Fibroblast of skin of right biceps (primary cell): ENCODE measurements at places on chromosomes 5 and 9.

DNA sequence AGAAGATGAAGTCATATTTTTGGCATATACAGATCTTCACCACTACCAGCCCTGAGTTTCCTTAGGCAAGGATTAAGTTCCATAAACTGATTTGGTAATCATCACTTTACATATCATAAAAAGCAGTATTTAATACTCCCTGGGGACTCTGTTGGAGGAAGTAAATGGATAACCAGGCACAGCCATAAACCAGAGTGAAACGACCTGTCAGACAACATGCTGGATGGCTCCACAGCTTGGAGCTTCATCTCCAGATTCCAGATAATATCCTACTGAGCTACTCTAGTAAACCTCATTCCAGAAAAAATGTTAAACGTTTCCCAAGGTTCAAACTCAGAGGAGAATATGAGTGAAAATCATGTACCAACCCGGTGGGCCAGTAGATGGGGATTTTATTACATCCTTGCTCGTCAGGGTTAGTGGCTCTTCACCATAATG is 109.2 kb downstream of the BASP1 start:
- DNase-seq, result no peak

- DNase-seq, result peak; percentile 70
Measured at GRCh38 chr5:178476972-178477754, 113.0 kb downstream of the COL23A1 start.

- no peak for DNase-seq
Measured at GRCh38 chr5:132204371-132205135, 23.1 kb downstream of the P4HA2 start.

DNA sequence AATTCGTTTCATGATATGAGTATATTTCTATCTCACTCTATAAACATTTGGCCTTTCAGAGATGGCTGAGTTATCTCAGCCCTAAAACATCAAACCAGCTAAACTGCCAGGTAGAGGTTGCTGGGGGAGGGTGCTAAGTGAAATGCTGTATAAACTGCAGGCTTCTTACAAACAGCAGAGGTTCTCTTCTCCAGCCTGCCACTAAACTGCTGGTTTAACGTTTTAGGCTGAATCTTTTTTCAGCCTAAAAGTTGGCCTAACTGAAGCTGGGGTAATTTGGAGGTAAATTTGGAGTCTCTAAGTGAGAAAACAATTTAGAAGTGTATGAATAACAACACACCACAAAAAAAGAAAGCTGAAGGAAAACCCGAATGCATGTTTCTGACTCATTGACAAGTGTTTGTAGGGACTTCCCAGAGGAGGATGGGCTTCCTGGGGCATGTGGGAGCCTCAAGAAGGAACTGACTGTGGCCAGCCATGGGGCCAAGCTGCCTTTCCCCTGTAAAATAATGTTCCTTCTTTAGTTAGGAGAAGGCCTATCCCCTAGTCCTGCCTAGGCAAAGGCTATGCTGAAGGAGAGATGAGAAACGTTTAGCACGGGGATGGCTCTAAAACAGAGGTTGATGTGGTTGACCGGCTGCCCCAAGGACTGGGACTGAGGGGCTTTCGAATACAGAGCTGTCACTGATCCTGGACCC is 44.3 kb downstream of the SLC28A3 start:
- peak; percentile 73 for DNase-seq

DNA sequence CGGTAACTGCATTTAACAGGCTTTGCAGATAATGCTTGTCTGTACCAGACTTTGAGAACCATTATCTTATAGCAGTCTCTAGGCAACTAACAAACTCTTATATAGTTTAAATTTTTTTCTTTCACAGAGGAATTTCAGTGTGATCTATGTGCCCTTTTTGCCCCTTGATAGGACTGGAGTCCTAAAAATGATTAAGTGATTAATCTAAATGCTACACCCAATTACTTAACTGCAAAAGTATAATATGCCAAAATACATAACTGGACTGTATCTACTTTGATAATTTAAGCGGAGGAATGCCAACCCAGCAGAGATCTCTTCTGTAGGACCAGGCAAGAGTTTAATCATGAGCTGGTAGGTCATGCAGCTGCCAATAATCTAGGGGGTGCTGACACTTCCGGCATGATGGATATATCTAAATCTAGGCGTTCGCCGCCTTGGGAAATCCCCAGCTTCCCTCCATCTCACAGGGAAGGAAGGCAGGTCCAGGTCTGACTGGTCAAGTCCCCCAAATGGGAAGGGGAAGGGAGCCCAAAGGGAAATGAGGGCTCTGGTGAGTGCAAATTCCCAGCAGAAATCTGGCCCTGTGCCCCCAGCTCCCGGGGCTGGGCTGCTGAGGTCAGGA is 205.6 kb downstream of the GAPVD1 start:
- DNase-seq, result no peak

DNA sequence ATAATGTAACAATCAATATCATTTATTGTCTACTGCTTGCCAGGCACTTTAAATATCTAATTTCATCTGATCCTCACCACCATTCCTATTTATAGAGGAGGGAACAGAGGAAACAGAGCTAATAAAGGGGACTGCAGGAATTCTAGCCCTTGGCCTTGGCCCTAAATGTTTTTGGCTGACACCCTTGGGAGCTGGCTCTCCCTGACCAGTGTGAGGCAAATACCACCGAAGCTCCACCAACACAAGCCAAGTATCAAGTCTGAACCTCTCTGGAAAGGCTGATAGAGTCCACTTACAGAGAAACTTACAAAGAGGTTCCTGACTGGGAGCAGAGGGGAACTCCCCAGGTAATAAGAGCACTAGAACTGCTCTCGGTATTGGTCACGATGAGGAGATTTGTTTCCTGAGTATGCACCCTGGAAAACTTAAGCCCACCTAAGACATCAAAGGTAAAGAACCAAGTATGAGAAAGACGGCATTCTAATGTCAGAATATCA is 243.1 kb upstream of the PANK3 start:
- DNase-seq, result no peak

DNA sequence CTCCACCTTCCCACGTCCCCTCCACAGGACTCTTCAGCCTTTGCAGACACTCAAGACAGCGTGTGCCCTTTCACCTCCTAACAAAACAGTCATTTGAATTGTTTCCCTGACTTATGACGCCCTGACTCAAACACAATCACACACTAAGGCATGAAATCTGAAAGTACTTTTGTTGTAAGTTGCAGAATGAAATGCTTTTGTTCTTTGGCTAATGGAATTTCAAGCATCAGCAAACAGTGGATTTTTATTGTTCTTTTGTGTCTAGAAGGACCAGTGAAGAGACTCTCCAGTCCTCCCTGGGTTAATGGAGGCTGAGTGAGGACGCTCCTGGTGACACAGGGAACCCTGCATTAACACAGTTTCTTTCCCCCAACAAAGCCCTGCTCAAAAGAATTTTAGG is 380.1 kb downstream of the CTNND2 start:
- DNase-seq, result no peak

DNA sequence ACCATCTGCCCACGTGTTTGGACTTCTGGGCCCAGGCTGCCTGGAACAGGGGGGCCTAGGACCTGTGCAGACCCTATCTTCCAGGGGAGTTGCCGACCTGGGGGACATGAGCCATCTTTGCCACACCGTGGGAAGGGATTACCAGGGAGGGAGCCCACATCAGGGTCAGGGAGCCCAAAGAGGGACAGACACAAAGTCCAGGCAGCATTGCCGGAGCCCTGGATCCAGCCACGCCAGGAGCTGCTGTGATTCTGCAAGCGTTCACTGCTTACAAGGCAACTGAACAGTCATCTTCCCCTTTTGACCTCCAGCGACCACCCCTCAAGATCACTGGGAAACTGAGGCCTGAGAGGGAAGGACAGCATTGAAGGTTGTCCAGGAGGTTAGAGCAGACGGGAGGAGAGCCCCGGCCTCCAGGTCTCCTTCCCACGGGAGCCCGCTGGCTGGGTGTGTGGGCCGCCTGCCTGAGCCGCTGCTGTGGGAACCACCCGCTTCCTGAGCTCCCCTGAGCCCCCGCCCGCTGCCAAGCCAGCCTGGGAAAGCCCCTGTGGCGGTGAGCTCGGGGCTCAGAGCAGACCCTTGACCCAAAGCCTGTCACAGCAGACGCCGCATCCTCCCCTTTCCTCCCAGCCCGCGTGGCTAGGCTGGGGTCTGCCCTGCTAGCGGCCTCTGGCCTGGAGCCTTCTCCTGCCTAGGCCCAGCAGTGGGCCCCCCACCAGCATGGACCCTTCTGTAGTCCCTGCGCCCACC is 17.1 kb upstream of the NOTCH1 start:
- no peak for DNase-seq

GRCh38 chr5:98085593-98085992 is 687.9 kb upstream of the RGMB start:
- DNase-seq, result no peak

- DNase-seq, result no peak
Measured at GRCh38 chr5:151491062-151491461, 43.7 kb downstream of the SLC36A1 start.

GRCh38 chr5:172059661-172060100 is 53.2 kb upstream of the FBXW11 start:
- DNase-seq, result peak; percentile 17

DNA sequence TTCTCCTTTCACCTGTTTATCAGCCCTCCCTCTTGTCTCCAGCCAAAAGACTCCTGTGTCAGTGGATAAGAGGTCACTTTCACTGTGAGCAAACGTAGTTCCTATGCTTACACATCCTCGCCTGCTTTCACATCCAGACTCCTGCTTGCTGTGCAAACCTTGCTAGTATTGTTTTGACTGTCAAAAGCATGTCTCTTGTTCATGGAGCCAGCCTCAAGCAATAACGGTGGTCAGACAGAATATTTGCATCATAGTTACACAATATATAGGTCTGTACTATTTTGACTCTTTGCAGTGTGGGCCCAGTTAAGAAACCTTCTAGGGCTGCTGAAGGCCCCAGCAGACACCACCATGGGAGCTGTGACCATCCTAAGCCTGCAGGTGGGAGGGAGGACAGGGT is 420.0 kb downstream of the SEMA5A start:
- no peak for DNase-seq

DNA sequence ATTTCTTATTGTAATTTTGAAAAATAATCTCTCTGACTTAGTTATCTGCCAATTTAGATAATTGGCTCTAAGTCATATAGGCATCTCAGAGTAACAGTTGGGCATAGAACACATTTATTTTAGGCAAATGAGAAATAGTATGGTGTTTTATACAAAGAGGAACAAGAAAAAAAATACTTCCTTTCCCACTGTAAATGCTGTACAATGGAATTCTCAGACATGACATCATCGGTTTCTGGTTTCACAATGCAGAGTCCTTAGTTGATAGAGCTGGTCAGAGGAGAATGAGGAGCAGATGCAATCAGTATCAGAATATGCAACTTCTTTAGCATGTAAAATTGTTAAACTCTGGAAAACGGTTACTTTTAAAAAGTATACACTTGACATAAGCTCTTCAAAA is 49.4 kb downstream of the PLK2 start:
- peak; percentile 86 for DNase-seq

- peak; percentile 71 for DNase-seq
Measured at GRCh38 chr5:77952636-77953212, 176.6 kb upstream of the TBCA start.

GRCh38 chr9:122325124-122325523 is 45.7 kb upstream of the PTGS1 start:
- peak; percentile 33 for DNase-seq

DNA sequence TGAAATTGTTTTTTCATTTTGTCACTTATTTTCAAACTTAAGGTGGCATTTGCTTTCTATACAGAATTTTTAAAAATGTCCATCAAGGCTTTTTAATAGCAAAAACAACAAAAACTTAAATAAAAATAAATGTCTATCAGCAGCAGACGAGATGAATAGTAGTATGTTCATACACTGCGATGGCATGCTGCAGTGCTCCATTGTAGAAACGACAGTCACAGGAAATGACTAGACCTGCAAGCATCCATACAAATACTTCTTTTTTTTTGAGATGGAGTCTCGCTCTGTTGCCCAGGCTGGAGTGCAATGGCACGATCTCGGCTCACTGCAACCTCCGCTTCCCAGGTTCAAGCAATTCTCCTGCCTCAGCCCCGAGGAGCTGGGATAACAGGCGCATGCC is 41.4 kb downstream of the COL23A1 start:
- peak; percentile 66 for DNase-seq

DNA sequence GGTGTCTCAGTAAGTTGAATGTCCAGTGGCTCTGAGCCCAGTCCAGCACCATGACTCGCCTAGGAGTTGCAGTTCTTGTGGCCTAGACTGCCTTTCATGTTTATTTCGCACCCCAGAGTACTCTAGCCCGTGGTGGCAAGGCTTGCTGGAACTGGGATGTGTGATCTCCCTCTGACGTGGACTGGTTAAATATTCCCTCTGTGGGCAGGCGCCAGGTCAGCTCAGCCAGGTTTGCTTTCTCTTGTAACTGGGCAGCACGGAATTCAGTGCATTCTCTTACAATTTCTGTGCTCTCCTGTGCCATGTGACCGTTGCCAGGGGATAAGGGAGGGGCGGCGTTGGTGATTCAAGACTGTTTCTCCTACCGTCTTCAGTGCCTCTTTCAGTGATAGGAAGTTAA is 270.8 kb downstream of the KDM4C start:
- no peak for DNase-seq

- DNase-seq, result no peak
Measured at GRCh38 chr9:132908635-132909034, 29.9 kb downstream of the SPACA9 start.
